Activated T-helper 1 cell treated with anti-CD3 and anti-CD28 coated beads, Interleukin-12 subunit alpha, Interleukin-12 subunit beta, Interleukin-2, Interleukin-4 antibody, amounts not matched to agents 30 ng/mL and 10 ng/mL and 1 ng/mL, durations not matched to agents 14 hours and 24 hours and 36 hours (primary cell): ENCODE measurements at places on chromosomes 16 and 17.
A peak's percentile ranks its signal among the peaks of the same experiment; 100 is the strongest.

- no peak for DNase-seq
Observed at GRCh38 chr16:84670063-84670462, 21.8 kb downstream of the KLHL36 start.

DNA sequence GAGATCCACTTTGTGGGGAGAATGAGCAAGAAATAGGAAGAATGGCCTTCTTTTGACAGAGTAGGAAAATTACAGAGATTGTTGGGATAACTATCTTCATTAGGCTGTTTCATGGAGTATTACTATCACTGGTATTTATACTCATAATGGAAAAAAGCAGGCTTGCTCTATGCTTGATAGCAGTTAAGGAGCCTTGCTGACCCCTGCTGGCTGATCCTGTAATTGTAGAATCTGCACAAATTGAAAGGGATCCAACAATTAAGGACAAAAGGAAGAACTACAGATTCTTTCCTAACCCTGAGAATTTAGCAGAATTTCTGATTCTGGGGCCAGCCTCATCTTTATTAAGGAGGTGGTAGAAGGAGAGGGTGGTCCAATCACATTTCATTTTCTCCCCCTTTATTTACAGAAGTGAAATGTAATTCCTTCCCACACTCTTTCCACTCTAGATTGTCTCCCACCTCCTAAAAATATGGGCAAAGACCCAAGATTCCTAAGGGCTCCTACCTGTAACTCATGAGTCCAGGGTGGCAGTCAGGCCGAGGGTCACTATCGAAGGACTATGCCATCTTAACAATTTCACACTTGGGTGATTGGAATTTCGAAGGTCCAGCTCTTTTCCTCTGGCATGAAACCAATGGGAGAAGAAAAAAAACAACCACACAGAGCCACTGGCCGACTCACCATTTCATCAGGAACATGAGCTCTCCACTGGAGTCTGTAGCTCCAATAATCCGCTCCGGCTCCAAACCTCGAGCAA is 26.3 kb downstream of the NFE2L1 start:
- DNase-seq: peak; percentile 59

DNA sequence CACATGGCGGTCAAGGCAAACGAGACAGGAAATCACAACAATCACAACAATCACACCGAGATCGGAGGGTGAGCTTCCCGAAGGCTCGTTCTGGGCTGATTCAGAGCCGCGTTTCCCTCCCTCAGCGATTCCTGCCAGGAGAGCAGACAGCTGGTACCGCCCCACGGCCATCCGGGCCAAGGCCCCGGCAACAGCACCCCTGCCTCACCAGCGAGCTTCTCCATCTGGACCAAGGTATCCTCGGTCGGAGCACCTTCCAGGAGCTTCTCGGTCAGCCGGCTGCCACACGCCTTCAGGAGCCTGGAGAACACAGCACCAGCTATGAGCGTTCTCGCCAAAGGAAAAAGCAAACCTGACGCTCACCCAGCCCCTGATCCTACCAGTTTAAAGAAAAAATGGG is 15.2 kb upstream of the PLD6 start:
- DNase-seq: no peak

- peak; percentile 2 for DNase-seq
Observed at GRCh38 chr17:58968426-58969061, 138.1 kb downstream of the TRIM37 start.

DNA sequence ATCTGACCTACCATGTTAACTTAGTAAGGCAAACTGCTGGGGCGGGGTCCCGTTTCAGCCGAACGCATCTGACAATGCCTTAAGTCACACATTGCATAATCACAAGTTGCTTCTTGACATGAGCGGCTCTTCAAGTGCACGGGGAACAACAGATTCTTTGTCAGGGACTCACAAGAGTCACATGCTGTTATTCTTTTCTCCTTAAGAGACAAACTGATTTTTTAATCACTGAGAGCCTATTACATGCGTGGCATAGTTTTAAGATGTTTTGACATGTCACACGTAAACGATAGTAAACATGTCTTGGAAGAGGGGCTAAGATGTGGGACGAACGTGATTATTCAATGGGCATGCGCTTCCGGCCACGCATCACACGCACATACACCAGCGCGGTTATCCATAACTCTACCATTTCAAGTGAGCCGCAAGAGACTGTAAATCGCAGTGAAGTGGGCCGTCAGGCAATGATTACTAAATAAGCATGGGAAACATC is 63.4 kb downstream of the ADCY9 start:
- DNase-seq: no peak

DNA sequence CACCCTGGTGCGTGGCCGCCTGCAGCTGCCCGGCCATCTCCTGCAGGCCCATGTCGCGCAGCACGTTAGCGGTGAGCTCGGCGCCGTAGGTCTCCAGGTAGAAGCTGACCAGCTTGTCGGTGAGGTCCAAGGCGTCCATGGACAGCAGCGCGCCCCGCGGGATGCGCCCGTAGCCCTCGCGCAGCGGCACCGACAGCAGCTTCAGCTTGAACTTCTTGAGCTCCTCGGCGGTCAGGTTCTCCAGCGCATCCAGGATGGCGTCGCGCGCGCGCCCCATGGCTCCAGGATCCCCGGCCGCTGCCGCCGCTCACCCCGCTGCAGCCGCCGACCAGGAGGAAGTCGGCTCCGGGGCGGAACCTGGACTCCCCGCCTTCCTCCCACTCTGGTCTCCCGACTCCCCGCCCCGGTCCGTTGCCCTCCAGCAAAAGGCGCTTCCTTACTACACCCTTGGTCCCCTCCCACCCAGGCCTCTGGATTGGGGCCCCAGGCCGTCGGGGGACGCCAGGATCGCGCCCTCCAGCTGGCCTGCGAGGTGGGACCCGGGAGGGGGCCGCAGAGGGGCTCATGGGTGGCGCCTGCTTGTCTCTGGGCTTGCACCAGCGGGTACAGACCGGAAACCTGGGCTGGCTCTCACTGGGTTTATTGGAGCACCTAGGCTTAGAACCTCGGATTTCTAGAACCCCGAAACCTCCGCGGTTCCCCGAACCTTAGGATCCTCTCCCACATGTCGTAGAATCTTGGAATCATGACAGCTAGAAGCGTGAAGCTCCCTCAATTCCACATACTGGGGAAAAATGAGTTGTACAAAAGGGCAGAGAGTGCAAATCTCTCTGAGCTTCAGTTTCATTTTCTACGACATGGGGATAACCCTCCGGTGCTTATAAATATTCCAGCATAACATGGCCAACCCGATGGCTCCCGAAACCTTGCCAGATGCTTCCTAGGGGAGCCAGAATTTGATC is at the start of gene PYCARD:
PYCARD (minus strand) TSS at position 347 of the 962 bp plus-strand sequence; CDS start at position 277, 70 bp downstream.
- no peak for DNase-seq

DNA sequence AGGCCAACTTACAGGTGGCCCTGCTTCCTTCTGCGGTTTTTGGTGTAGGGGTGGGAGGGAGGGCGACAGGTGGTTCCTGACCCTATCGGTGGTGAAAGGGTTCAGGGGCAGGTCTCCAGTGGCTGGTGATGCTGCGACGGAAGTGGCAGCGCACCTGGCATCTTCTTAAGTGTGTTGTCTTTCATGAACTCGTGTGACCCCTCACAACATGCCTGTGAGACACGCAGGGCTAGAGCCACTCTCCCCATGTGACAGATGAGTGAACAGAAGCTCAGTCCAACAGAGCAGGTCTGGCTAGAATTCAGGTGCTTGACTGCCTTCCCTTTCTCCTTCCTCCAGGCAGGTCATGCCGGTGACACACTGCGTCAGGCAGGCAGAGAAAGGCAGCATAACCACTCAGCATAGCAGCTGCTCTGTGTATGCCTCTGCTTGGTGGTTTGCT is 8.0 kb downstream of the TNFAIP1 start:
- DNase-seq: no peak

- no peak for DNase-seq
Observed at GRCh38 chr17:61700252-61700651, 109.2 kb upstream of the NACA2 start.

- no peak for DNase-seq
Observed at GRCh38 chr16:19330841-19331397, 45.4 kb downstream of the CLEC19A start.
